ENCODE measurements at places on chromosomes 12 and 14. TPM values are rescaled to one million over a fixed set of nuclear protein-coding genes. Genes with fewer than 3 reads are reported as not detected.

The HOXC12 gene
- not detected for total RNA-seq

The ARL1 gene
- 63.9 TPM for total RNA-seq

The DHRS1 gene
- total RNA-seq: 91.3 TPM

DNA sequence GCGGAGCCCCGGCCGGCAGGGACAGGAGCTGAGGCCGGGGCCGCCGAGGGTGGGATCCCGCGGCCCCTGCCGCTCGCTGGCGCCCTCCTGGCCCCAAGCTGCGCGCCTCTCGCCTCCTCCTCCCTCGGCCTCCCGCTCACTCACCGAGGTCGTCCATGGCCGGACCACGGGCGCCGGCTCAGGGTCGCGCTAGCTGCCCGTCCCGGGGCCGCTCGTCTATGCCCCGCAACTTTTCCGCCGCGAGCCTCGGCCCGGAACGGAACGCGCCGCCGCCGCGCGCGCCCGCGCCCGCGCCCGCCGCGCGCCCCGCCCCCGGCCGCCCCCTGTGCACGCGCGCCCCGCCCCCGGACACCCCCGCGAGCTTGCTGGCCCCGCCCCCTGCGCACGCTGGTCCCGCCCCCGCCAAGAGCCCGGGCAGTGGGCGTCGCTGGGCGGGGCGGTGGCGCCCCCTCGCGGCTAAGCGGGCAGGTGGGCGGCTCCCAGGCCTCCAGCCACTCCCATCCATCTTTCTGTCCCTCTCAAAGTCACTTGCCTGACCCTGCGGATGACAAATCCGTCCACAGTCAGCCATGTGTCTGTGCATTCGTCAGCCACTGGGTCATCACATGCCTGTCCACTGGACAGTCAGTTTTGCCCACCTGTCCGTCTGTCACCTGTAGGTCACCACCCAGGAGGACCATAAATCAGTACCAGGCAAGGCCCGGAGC is at the start of gene PXN:
TSS of gene PXN (minus strand) at position 258 of the 707 bp plus-strand sequence. CDS start at position 157, 101 bp downstream.
- no peaks in the 10 kb centered on the region for H3K36me3 ChIP-seq
- DNase-seq: peak; percentile 93
- no peaks in the 10 kb centered on the region for H3K27me3 ChIP-seq
- H3K4me1 ChIP-seq: peaks cover 18% of the 10 kb centered on the region

GRCh38 chr12:43097471-43097870 is 454.5 kb downstream of the ADAMTS20 start:
- no peak overlapping the region for H3K27ac ChIP-seq
- no peaks in the 10 kb centered on the region for H3K36me3 ChIP-seq
- H3K4me3 ChIP-seq: no peak overlapping the region
- no peaks in the 10 kb centered on the region for H3K27me3 ChIP-seq
- DNase-seq: no peak
- no peaks in the 10 kb centered on the region for H3K4me1 ChIP-seq

GRCh38 chr14:64702493-64703394 is 1.5 kb upstream of the PLEKHG3 start:
- peak overlapping the region; percentile 91 for H3K27ac ChIP-seq
- no peaks in the 10 kb centered on the region for H3K36me3 ChIP-seq
- H3K4me1 ChIP-seq: peaks cover 20% of the 10 kb centered on the region
- H3K4me3 ChIP-seq: peak overlapping the region; percentile 92
- no peaks in the 10 kb centered on the region for H3K27me3 ChIP-seq
- peak; percentile 81 for DNase-seq

DNA sequence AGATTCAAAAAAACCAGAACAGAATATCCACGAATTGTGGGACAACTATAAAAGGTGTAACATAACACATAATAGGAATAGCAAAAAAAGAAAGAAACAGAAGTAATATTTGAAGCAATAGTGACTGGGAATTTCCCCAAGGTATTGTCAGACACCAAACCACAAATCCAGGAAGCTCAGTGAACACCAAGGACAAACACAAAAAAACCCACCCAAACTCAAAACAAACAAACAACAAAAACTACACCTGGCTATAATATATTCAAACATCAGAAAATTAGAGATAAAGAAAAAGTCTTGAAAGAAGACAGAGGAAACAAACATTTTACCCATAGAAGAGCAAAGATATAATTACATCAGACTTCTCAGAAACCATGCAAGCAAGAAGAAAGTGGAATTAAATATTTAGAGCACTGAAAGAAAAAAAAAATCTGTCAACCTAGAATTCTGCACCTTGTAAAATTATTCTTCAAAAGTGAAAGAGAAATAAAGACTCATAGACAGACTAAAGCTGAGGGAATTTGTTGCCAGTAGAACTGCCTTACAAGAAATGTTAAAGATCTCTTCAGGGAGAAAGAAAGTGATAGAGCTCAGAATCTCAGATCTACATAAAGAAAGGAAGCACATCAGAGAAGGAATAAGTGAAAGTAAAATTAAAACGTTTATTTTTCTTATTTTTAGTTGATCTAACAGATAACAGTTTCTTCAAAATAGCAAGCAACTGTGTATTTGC is 12.1 kb upstream of the HMGA2 start:
- H3K4me1 ChIP-seq: no peaks in the 10 kb centered on the region
- DNase-seq: no peak
- peaks cover 6% of the 10 kb centered on the region for H3K27me3 ChIP-seq
- no peak overlapping the region for H3K27ac ChIP-seq
- no peaks in the 10 kb centered on the region for H3K36me3 ChIP-seq

DNA sequence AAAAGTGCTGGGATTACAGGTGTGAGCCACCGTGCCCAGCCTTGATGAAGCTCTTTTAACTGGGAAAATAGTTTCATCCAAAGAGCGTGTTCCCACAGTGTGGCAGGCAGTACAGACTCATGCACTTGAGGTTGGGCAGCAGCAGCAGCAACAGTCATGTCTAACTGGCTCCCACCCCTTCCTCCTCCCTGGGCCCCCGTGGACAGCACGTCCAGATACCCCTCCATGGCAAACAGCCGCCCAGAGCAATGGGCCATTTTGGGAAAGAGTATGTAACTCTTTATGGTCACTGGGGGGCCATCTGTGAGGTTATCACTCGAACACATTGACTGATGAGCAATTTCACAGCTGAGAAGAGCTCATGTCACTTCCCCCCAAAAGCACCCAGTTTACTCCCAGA is 279.1 kb upstream of the NOS1 start:
- H3K27me3 ChIP-seq: no peaks in the 10 kb centered on the region
- no peak overlapping the region for H3K27ac ChIP-seq

DNA sequence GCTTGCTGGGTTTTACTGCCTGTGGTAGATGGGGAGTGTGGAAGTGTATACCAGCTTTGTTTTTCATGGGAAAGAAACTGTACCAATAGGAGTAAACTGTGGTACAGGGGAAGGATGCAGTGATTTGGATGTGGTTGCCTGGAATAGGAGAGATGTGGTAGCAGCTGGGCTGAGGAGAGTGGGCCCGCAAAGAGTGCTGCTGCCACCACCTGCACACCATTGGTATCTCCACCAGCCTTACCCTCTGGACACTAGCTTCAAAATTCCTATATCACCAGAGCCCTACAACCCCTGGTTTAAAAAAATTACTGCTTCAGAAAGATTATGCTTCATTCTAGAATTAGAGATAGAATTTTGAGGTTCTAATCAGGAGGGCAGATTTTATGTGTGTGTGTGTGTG is 53.6 kb downstream of the AKAP6 start:
- H3K27me3 ChIP-seq: no peaks in the 10 kb centered on the region
- H3K4me3 ChIP-seq: no peak overlapping the region
- DNase-seq: no peak
- no peaks in the 10 kb centered on the region for H3K36me3 ChIP-seq
- no peak overlapping the region for H3K27ac ChIP-seq

DNA sequence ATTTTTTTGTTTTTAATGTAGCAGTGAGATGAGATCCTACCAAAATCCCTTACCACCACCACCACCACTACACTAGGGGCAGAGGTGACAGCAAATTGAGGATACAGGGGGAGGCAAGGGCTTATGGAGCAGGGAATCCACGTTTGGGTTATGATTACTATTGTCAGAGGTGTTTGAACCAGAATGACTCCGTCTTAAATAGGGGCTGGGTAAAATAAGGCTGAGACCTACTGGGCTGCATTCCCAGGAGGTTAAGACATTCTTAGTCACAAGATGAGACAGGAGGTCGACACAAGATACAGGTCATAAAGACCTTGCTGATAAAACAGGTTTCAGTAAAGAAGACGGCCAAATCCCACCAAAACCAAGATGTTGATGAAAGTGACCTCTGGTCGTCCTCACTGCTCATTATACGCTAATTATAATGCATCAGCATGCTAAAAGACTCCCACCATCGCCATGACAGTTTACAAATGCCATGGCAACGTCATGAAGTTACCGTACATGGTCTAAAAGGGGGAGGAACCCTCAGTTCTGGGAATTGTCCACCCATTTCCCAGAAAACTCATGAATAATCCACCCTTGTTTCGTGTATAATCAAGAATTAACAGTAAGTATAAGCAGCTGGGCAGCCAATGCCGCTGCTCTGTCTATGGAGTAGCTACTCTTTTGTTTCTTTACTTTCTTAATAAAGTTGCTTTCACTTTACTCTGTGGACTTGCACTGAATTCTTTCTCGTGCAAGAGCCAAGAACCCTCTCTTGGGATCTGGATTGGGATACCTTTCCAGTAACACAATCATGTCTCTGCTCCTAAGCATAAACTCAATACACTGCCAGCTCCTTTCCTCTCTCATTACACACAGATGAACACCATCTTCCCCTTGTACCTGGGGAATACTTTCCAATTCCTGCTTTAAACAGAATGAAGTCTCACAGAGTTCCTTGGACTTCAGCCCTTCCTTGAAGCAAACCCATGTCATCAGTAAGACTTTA is 16.7 kb upstream of the CRY1 start:
- H3K4me1 ChIP-seq: no peaks in the 10 kb centered on the region
- H3K27me3 ChIP-seq: no peaks in the 10 kb centered on the region
- no peaks in the 10 kb centered on the region for H3K36me3 ChIP-seq
- no peak for DNase-seq
- H3K27ac ChIP-seq: no peak overlapping the region

- no peaks in the 10 kb centered on the region for H3K36me3 ChIP-seq
- H3K4me1 ChIP-seq: no peaks in the 10 kb centered on the region
Measured at GRCh38 chr14:33282331-33283230, 343.9 kb downstream of the NPAS3 start.

DNA sequence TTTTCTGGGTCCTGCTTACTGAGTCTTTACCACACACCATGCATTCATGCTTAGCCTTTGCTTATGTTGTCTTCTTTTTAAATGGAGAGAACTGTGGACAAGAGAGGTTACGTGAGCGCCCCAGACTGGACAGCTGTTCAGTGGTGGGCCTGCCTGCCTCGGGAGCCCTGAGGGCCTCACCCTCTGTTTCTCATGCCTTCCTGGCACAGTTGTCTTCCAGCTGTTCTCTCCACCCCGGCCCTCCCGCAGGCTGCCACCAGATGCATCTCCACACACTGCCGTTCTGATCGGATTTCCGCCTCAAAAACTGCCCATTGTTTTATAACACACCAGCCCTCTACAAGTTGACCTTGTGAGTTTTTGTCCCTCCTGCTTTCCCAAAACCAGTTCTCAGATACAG is 100.8 kb downstream of the SAMD4A start:
- H3K4me3 ChIP-seq: no peak overlapping the region
- H3K36me3 ChIP-seq: no peaks in the 10 kb centered on the region
- no peaks in the 10 kb centered on the region for H3K4me1 ChIP-seq
- H3K27ac ChIP-seq: no peak overlapping the region

DNA sequence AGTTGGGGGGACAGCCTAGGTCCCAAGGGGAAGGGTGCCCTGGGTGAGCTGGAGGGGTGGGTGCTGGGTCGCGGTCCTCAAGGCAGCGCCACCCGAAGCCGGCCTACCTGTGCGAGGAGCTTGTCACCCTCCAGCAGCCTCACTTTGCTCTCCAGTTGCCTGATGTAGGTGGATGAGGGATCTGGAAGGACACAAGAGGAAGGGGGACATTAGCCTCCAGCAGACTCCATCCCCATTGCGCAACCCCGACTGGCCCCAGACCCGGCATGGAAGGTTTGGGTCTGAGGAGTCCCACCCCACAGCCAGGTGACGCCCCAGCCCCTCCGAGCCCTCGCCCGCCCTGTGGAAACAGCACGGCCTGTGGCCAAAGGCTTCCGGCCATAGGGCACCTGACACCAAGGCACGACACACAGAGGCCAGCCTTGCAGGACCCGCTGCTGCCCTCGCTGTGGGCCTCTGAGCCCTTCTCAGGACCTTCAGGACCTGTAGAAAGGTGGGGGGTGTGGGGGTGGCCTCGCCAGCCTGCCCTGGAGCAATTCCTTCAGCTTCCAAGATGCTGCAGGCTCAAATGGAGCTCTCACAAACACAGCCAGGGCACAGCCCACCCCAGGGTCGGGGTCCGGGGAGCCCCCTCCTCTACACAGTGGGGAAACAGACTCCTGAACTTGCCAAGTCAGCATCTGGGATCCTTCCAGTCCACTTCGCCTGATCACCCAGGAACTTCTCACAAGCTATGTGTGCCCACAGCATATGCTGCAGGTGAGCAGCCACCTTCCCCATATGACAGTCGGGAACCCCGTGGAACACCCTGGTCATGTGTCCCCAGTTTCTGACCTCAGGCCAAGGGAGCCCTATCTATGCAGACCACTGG is 54.9 kb downstream of the CCNK start:
- no peak overlapping the region for H3K4me3 ChIP-seq
- H3K27ac ChIP-seq: peak overlapping the region; percentile 70
- peaks cover 12% of the 10 kb centered on the region for H3K4me1 ChIP-seq
- DNase-seq: no peak
- no peaks in the 10 kb centered on the region for H3K27me3 ChIP-seq

DNA sequence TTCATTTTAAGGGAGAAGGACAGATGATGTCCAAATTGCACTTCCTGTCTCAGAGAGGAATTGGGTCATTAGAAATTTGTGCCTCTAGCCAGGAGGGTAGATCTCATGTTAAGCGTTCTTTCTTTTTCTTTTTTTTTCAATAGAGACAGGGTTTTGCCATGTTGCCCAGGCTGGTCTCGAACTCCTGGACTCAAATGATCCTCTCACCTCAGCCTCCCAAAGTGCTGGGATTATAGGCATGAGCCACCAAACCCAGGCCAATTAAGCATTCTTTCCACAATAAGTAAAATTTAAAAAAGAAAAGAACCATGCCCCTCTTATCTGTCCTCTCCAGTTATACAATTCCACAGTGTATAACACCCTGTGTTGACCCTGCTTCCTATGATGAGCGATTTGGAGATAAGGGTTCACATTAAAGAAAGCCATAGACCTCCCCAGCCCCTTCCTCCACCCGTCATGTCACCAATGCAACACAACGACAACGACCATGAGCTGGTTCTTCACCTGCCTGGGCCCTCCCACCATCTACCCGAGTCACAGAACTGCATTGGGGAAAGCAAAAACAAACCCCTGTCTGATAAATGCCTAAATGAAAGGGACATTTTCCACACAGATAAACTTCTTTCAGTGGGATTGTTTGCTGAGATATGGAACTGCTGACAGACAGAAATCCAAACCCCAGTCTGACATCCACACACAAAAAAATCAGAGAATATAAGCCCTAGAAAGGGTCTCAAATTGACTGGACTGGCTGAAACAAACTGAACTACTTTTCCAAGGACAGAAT is 37.3 kb downstream of the SSH1 start:
- peaks cover 58% of the 10 kb centered on the region for H3K4me1 ChIP-seq
- H3K36me3 ChIP-seq: no peaks in the 10 kb centered on the region
- DNase-seq: no peak

DNA sequence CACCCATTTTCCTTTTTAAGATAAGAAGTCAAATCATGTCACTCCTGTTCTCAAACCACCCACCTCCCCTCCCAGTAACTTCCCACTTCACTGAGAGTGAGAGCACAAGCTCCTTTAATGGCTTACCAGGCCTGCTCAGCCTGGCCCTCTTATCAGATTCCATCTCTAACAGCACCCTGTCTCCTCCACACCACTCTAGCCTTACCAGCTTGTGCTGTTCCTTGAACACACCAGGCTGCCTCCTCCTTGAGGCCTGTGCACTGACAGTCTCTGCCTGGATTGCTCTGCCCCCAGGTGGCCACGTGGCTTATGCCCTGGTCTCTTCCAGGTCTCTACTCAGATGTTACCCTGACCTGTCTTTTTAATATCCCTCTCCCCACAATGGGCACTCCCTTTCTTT is 40.1 kb upstream of the EVL start:
- H3K27ac ChIP-seq: no peak overlapping the region
- H3K4me1 ChIP-seq: peaks cover 1% of the 10 kb centered on the region
- peaks cover 2% of the 10 kb centered on the region for H3K27me3 ChIP-seq
